CD4-positive, alpha-beta T cell treated with Interleukin-17A for 1 hour (primary cell): ENCODE measurements at places on chromosomes 7 and 10.
A peak's percentile ranks its signal among the peaks of the same experiment; 100 is the strongest.

- DNase-seq: no peak
These were observed 134.7 kb downstream of the SVIL start for GRCh38 chr10:29499993-29500537.

GRCh38 chr10:120962756-120963593 is 111.8 kb downstream of the WDR11 start:
- DNase-seq: no peak

GRCh38 chr7:39341083-39341482 is 225.1 kb upstream of the YAE1 start:
- DNase-seq: no peak

- DNase-seq: no peak
These were observed 171.7 kb downstream of the KIF20B start for GRCh38 chr10:89873055-89873454.

DNA sequence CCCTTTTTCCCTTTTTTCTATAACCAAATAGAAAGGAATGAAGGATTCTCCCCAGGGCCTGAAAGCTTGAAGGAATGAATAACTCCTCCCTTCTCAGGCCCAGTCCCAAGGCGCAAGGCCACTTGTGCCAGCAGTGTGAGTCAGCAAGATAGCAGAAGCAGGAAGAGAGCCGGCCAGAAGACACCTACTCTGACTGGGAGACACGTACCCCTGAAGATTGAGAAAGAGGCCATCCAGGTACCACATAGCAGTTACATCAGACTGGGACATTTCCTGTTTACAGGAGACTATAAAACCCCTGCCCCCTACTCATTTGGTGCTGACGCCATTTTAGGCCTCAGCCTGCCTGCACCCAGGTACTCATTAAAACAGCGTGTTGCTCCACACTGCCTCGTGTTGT is 65.5 kb downstream of the LRRC17 start:
- DNase-seq: no peak

DNA sequence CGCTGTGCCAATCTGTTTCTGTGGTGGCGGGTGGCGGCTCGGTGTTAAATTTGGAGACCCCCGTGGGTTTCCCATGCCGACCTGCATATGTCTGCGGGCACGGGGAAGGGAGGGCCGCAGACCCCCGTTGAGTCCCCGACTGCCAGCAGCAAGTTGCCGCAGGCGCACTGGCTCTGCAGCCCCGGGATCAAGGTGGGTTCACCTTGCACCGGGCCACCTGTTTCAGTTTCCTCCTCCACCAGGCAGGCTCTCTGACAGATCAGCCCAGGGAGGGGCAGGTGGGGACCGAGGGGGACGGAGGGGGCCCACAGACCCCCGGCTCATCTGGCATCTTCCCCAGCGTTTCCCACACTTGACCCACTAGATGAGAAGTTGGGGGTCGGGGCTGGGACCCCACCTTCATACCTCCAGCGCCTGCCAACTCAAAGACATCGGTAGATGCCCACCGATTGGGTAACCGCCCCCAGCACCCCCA is 95.9 kb downstream of the CUX1 start:
- DNase-seq: no peak

GRCh38 chr7:47100817-47101435 is 481.0 kb downstream of the TNS3 start:
- no peak for DNase-seq

- no peak for DNase-seq
These were observed 7.5 kb upstream of the ARHGAP22 start for GRCh38 chr10:48612236-48612943.

DNA sequence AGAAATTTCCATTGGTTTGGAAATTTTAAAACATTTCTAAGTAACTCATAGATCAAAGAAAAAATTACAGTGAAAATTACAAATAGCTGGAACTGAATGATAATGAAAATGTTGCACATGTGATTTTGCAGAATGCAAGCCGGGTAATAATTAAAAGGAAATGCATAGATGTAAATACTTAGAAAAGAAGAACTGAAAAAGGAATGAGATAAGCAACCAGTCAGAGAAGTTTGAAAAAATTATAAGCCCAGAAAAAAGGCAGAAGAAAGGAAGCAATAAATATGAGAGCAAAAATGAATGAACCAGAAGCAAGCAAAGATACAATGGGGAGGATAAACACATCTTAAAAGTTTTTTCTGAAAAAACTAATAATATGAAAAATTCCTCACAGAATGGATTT is 3.2 kb upstream of the TMEM273 start:
- DNase-seq: no peak

GRCh38 chr10:24722131-24722675 is 1.5 kb downstream of the ARHGAP21 start:
- DNase-seq: peak; percentile 26

GRCh38 chr7:27944643-27945042 is 204.7 kb downstream of the TAX1BP1 start:
- no peak for DNase-seq

GRCh38 chr10:9209105-9209798 is 1154.8 kb downstream of the GATA3 start:
- DNase-seq: peak; percentile 78

- DNase-seq: no peak
These were observed 88.8 kb downstream of the SUGCT start for GRCh38 chr7:40223451-40224127.

DNA sequence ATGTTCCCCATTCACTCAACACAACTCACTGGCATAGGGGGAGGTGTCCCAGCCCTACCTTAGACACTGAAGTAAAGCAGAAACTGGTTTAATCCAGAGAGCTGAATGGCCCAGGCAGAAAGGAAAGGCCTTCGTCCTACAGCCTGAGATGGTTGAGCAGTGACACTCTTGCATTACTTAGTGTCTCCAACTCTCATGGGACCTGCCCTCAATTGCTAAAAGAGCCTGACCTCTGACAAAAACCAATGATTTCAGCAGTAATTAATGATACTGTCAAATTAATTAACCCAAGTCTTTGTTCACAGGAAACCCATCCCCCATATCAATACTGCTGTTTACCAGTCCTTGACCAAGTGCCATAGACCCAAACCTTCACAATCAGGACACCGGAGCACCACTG is 48.6 kb downstream of the ICA1 start:
- no peak for DNase-seq

DNA sequence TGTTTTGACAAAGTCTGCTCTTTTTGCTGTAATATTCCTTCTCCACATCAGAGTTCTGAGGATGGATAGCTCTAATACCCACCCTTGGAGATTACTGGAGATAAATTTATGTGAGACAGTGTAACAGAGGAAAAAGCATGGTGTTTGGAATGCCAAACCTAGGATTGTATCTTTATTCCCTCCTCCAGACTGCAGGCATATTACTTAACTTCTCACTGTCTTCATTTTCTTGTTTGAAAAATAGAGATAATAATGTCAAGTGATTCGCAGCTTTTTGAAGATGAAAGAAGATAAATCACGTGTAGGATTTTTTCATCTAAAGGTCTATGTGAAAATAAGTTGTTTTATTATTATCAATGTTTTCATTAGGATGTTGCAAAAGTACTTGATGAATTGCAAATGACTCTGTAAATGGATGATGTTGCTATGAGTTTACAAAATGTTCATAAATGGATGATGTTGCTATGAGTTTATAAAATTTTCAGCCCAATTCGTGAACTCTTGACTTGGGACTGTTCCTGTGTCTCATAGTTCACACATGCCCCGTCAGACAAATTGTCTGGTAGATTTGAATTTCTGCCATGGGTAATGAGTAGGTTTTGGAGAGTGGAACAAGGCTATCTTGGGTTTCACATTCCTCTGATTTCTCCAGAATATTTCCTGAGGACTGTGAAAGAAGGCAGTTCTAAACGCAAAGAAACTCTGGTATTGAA is 113.1 kb upstream of the IGFBP3 start:
- no peak for DNase-seq

- no peak for DNase-seq
These were observed 272.2 kb upstream of the YAE1 start for GRCh38 chr7:39294022-39294421.

DNA sequence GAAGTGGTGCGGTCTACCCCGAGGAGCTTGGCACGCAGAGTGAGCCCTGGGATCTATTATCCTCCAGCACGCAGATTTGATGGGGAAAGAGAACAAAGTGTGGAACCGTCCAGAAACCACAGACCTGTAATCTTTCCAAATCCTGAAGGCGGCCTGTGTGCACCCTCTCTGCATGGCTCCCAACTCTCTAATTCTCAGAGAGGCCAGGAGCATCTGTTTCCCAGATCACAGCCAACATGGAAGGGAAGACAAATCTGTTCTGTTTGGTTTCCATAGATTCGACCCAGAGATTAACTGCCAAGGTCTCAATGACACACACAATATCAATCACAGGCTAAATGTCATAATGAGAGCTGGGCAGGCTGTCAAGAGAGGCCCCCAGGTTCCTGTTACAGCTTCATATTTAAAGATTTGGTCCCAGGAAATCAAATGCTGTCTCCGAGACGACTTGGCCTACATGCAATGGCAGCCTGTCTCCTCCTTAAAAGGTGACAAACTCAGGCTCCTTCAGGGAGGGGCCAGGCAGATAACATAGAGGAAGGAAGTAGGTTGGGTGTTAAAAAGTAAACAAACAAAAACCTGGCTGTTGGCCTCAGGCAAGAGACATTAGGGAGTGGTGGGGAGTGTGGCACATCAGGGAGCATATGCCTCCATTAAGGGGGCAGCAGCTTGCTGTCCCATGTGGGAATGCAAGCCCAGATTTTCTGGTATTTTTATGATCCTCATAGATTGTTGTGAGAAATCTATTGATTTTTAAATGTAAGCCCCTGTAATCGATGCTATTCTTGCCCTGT is 48.8 kb upstream of the SAMD8 start:
- DNase-seq: no peak

DNA sequence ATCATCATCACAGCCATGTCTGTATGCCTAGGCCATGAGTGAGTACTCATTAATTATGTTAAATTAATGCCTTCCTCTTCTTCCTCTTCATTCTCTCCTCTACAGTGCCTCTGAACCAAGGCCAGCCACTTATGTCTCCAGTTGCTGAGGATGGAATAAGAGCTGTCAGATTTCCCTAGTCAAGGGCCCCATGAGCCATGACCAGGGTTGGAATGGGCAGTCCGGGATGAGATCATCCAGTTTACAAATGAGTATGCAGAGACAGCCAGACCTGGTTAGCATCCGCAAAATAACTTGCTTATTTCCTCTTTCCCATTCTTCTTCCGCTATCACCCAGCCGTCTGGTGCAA is 342.7 kb downstream of the GRID1 start:
- no peak for DNase-seq

GRCh38 chr10:97597778-97598177 is 8.3 kb downstream of the C10orf62 start:
- DNase-seq: no peak

GRCh38 chr7:145293228-145293701 is 457.4 kb upstream of the TPK1 start:
- DNase-seq: no peak

- peak; percentile 31 for DNase-seq
These were observed at the start of gene CRPPA for GRCh38 chr7:16421333-16422102. Gene CRPPA, minus strand, starts transcription at chr7:16421538. Its CDS starts 216 bp downstream, at chr7:16421322.

DNA sequence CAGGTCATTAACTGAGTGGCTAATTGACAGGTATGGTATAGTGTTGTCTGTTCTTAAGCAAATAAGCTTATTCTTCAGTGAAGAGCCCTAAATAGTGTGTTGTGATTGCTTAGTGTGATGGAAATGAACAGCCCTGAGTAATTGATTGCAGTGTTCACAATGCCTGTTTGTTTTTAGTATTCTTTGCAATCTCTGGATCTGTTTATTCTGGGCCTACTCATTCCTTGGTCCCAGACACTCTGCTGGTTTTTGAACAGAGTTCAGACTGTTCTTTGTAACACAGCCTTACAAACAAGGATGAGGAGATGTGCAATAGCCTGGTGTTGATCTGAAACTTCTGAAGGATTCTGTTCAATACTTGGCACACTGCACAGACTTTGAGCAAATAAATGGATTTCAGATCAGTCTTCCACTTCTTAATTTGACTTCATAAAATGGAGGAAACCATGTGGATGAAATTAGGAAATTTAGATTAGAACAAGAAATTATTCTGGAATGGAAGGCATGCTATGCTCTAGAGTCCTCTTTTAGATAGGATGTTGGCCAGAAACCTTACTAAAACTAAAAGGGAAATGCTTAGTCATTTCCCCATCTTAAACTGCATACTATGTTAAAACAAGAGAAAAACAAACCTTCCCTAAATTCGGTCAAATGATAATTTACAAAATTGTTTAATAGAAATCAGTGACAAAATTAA is 444.2 kb upstream of the SEMA3D start:
- no peak for DNase-seq

- no peak for DNase-seq
These were observed 3.4 kb downstream of the GPR85 start for GRCh38 chr7:113083132-113083815.

DNA sequence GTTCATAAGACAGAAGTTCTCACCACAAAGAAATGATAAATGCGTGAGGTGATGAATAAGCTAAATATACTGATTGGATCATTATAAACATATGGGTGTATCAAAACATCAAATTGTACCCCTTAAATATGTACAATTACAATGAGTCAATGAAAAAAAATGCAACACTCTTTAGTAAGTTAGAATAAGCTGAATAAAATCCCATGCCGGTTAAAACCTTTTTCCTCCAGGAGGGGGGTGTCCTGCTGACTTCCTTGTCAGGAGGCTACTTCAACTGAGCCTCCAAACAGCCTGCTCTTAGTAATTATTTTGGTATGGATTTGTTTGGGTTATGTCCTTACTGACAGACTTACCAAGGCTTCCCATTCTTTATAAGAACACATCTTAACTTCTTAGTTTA is 649.1 kb downstream of the INHBA start:
- DNase-seq: no peak

- DNase-seq: peak; percentile 19
These were observed 1.6 kb downstream of the FAM133B start for GRCh38 chr7:92588561-92588960.

DNA sequence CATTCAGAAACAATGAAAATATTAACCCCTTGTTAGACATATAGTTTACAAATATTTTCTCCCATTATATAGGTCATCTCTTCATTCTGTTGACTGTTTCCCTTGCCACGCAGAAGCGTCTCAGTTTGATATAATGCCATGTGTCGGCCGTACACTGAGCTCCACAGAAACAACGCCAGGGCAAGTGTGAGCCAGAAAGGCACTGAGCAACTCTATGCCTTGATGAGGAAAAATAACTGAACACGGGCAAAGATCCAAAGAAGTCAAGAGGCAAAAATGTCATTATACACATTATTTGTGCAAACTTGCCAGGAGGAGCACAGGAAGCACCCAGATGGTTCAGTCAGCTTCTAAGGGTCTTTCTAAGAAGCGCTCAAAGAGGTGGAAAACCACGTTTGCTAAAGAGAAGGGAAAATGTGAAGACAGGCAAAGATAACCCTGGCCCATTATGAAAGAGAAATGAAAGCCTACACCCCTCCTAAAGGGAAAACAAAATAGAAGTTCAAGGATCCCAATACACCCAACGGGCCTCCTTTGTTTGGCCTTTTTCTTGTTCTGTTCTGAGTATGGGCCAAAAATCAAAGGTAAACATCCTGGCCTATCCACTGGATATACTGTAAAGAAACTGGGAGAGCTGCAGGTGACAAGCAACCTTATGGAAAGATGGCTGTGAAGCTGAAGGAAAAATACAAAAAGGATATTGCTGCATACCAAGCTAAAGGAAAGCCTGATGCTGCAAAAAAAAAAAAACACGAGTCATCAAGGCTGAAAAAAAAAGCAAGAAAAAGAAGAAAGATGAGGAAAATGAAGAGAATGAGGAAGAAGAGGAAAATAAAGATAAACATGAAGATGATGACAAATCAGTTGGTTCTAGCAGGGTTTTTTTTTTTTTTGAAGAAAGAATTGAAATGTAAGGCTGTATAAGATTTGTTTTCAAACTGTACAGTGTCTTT is 15.5 kb downstream of the ARHGAP12 start:
- DNase-seq: no peak

GRCh38 chr10:72235544-72236279 is 19.6 kb upstream of the ASCC1 start:
- no peak for DNase-seq

GRCh38 chr7:138358850-138359341 is 101.2 kb upstream of the TRIM24 start:
- DNase-seq: no peak
